ENCODE measurements at places on chromosomes 2 and 18.

DNA sequence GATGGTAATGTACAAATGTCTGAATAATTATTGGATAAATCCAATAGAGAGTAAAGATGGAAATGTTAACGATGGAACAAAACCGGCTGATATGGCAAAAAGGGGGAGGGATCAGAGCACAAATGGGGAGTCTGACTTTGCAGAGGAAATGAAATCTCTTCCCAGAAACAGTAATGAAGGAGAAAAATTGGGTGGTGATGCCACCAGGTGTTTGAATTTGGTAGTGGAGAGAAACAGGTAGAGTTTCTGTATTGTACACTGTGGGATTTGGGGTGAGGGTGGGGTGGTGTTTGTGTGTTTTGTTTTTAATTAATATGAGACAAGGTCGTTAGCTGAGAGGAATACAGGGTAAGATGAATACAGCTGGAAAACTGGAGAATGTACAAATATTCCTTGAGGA lies 20.4 kb upstream of the XDH start:
- DNase-seq = no peak

- DNase-seq = no peak
Measured at GRCh38 chr18:13616525-13617035, 109.8 kb downstream of the FAM210A start.

DNA sequence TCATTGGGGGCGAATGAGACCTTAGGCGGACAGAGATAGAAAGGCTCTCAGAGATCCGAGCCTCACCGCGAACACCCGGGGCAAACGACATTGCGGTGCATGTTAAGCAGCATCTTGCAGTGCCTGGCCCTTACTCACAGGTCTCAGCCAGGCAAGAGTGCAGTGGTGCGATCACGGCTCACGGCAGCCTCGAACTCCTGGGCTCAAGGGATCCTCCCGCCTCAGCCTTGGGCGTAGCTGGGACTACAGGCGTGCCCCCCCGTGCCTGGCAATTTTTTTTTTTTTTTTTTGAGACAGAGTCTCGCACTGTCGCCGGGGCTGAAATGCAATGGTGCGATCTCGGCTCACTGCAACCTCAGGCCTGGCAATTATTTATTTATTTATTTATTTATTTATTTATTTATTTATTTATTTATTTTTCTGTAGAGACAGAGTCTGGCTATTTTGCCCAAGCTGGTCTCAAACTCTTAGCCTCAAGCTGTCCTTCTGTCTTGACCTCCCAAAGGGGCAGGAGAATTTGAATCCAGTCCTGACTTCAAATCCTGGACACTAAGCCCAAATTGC lies 1.3 kb downstream of the LAMA3 start:
- peak; percentile 70 for DNase-seq

GRCh38 chr2:28492282-28492681 lies 3.6 kb upstream of the PLB1 start:
- DNase-seq = no peak

DNA sequence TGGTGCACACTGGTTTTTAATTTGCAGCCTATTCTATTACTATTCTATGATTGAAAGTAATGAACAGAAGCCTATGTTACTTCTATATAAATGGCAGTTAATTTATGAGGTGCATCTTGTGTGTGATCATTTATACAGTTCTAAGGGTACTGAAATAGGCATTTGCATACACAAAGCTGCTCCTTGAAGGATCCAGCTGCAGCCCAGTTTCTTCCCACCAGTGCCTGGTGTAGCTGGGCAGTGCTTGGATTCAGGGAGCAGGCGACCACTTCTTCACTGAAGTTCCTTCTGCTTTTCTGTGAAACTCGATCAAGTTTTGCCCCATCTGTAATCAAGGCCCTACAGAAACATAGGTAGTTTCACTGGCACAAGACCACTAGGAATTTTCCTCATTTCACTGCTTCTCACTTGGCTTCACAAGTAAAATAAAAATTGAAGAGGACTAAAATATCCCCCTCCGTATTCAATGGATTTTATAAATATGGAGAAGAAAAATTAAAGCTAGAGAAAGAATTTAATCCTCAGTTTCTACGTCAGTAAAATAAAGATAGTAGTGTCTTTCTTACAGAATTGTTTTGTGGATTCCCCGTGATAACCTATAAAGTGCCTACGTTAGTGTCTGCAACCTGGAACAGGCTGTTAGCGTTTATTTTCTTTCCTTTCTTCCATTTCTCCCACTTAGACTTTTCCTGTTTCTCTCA lies 1.7 kb upstream of the LPIN2 start:
- DNase-seq = no peak

DNA sequence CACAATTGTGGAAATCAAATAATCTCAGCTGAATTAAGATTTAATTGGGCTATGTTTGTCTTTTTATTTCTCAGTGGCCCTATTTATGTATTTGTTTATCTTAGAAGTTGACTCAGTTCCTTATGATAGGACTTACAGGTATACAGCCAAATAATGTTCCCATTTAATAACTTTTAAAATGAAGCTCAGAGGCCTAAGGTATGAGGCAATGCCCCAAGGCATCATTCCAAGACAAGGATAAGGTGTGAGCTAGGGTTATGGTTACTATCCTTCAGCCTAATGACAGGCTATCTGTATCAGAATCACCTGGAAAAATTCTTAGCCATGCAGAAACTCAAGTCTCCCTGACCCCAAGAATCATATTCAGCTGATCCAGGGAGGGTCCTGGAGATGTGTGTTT lies 7.4 kb upstream of the NRBP1 start:
- no peak for DNase-seq
